ENCODE measurements at places on chromosomes 11 and 22.

DNA sequence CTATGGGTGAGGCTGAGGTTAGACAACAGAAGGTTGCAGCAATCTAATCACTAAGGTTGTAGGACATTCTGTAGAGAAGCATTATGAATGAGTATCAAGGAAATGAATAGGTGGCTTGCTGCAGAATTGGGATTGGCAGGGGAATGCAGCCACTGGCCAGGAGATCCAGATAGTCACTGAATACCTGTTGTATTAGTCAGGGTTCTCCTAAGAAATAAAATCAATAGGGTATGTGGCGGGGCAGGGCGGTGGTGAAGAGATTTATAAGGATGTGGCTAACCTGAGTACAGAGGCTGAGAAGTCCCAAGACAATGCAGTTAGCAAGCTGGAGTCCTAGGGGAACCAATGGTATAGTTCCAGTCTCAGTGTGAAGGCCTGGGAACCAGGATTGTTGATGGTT is 163.0 kb downstream of the SPON1 start:
- no peak for DNase-seq

DNA sequence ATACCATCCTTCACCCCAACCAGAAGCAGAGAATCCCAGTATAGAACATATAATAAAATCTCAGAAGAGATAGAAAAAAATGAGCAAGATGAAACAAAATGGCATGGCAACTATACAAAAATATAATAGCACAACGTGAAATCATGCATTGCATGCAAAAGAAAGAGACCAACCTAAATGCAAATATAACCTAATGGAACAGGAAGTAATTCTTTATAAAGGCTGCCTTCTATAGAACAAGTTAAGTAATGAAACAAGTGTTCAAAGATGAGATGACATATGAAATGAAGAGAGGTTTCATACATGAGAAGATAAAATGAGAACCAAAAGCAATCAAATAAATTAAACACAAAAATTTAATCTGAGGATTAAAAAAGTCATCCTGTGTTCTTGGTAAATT is 18.5 kb upstream of the ARHGAP20 start:
- no peak for DNase-seq

- DNase-seq = no peak
These were observed 15.0 kb downstream of the GNAZ start for GRCh38 chr22:23085351-23085671.

- DNase-seq = no peak
These were observed 35.5 kb downstream of the SLC22A9 start for GRCh38 chr11:63405114-63405513.

DNA sequence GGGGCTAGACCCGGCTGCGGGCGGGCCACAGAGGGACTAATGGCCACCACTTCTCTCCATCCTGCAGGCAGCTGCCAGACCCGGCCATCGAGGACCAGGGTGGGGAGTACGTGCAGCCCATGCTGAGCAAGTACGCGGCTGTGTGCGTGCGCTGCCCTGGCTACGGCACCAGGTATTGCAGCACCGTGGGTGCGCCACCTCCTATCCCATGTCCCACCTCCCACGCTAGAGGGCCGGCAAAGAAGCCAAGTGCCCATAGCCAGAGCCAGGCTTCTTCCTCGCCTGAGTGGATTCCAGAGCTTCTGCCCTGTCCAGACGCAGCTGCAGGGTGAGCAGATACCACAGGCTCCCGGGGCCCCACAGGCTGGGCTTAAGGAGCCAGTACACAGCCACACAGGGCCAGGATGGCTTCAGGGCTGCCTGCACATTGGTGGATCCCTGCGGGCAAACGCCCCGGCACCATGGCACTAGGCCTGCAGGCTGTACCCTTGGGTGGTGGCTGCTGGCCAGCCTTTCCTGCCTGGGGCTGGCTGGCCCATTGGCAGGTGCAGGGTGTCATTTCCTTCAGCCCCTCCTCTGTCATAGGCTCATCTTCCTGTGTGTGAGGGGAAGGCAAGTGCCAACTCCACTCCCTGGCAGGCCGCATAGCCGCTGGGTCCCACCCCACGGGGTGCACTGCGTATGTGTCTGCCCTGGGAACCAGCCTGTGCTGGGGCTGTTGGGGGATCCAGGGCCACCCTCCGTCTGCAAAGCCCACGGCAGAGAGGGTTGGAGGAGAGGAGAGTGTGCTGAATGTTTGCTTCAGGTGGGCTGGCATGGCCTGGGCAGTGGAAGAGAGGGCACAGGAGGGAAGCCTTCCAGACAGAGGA is 16.5 kb upstream of the DGCR8 start:
- DNase-seq = no peak

DNA sequence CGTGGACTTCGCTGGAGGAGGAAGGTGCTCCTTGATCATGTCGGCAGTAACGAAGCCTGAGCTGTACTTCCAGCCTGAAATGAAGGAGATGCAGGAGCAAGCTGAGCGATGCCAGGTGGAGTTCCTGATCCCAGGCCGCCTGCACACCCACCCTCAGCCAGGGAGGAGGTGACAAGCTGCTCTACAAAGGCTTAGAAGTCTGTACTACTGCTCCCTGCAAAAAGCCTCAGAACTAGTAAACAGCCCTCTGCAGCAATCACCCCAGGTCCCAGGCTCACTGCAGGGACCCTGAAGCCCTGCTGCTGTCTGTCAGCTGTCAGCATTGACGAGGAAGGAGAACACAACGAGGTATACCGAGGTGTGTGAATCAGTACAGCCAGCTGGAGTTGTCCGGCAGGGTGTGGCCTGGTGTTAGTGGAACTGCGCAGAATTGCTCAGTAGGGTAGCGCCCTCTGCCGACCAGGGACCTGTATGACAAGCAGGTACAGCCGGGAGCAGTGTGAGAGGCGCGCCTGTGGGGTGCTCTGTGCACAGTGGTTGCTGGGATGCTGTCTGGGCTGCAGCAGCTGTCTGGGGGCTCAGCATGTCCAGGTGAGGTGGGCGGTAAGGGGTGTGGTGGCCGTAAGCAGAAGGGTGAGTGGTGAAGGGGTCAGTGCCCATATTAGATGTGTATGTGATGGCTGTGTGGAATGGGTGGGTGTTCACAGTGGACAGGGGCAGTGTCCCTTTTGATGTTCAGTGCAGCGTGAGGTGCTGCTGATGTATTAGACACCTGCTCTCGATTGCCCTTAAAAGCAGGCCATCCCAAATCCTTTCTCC is 7.6 kb downstream of the CYB5R2 start:
- peak; percentile 70 for DNase-seq

DNA sequence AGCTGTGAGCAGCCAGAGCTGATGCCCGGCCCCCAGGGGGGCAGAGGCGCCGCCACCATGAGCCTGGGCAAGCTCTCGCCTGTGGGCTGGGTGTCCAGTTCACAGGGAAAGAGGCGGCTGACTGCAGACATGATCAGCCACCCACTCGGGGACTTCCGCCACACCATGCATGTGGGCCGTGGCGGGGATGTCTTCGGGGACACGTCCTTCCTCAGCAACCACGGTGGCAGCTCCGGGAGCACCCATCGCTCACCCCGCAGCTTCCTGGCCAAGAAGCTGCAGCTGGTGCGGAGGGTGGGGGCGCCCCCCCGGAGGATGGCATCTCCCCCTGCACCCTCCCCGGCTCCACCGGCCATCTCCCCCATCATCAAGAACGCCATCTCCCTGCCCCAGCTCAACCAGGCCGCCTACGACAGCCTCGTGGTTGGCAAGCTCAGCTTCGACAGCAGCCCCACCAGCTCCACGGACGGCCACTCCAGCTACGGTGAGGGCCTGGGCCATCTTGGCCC is 6.1 kb downstream of the CDC42EP1 start:
- DNase-seq = peak; percentile 49

- DNase-seq = no peak
These were observed 19.4 kb downstream of the TEAD1 start for GRCh38 chr11:12693479-12694182.

GRCh38 chr11:110262072-110262403 is 34.4 kb downstream of the RDX start:
- no peak for DNase-seq

DNA sequence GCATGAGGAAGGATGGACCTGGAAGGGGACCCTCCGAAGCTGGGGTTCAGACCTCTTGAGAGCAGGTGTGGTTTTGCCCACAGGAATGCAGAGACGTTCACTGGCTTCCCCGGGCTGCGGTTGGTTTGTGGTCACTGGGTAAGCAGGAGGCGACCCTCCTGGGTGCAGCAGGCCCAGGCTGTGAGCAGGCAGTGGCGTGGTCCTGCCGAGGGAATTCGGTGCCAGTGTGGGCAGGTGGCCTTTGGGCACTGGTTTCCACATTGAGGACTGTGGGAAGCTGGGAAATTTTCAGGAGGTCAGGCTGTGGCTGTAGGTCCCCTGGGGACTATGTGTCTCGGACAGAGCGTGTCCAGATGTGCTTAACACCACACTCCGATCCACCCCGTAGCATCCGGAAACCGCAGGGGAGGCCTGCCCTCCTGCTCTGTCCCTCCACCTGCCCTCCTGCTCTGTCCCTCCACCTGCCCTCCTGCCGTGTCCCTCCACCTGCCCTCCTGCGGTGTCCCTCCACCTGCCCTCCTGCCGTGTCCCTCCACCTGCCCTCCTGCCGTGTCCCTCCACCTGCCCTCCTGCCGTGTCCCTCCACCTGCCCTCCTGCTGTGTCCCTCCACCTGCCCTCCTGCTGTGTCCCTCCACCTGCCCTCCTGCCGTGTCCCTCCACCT is 27.5 kb downstream of the TPCN2 start:
- no peak for DNase-seq

DNA sequence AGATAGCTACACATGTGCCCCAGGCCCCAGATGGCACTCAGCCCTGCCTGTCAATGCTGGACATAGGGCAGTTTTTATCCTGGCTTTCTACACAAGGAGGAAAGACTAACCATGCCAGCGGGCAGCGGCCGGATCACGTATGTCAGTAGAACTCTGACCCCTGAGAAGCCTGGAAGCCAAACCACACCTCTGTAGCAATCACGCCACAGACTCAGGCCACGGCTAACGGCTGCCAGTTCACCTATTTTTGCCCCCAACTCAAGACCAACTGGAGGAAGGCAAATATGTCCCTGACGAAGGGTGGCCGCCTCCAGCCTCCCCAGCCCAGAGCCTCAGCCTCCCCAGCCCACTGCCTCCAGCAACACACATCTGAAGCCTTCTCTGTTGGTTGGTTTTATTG is 7.2 kb upstream of the CD81 start:
- no peak for DNase-seq

DNA sequence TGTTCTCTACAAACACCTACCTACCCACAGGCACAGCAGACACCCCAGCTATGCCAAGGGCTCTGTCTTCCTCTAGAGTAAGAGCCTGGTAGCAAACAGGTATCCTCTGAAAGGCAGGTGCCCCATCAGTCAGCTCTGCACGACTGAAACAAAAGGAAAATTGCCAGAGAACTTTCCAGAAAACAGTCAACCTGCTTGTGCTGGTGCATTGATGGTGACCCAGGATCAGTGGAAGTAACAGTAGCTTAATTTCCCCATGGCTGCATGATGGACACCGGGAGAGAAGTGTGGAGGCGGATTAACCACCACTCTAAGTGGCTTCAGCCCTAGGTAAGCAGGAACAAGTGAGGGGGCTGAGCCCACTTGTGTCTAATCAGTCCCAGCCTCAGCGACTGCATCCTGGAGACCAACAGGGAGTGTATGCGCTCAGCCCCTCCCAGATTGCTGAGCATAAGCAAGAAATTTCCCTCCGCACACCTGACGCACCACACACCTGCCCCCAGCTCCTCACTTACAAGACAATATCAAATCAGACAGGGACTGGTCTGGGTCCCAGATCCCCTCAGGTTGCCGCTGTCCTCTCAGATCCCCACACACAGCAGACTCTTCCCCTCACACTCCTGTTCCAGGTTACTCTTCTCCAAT is 70.7 kb upstream of the IGLL5 start:
- DNase-seq = no peak

DNA sequence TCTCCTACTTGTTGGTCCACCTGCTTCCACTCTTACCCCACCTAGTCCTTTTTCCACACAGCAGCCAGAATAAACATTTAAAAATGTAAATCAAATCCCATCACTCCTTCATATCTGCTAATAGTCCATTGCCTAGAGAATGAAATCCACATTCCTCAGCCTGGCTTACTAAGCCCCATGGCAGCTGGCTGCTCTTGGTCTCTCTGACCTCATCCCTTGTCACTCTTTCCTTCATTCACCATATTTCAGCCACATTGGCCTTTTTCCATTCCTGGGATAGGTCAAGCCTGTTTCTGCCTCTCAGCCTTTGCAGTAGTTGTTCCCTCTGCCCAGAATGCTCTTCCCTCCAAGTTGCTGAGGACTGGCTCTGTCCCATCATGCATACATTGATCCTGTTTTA is 512.8 kb downstream of the INSC start:
- no peak for DNase-seq

GRCh38 chr11:95248666-95249467 is 17.9 kb upstream of the SESN3 start:
- DNase-seq = no peak

DNA sequence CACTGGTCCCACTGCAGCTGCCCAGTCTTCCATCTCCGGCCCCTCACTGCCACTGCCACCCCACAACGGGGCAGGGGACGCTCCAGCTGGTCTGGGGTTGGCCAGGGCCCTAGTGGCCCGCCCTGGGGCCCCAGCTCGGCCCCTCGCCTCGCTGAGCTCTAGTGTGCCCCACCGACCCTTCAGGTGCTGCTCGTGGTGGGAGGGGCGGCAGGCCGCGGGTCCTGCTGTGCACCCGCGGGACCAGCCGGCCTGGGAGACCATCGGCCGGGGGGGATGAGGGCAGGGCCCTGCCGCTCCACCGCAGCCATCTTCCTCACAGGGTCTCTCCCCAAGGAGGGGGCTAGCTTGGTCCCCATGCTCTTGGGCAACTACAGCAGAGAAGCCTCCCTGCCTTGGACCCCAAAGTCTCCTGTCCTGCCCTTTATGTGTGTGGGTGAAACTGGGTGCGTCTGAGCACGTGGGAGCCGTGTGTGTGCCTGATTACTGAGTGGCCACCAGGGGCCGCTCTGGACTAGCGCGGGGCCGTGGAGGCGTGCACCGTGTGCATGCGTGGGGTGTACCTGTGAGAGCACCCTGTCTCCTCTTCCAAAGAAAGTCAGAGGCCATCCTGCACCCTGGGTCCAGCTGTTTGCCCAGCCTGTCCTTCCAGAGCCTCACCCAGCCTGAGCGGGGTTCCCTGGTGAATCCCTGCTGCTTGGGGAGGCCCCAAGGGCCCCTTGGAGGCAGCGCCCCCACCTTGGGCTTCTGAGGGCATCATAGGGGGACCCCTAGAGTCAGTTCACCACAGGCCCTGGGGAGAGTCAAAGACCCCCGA is 6.0 kb upstream of the ACR start:
- peak; percentile 63 for DNase-seq

- no peak for DNase-seq
These were observed 32.5 kb downstream of the PAK1 start for GRCh38 chr11:77441426-77441825.

GRCh38 chr11:34624069-34624468 is 3.2 kb downstream of the EHF start:
- DNase-seq = peak; percentile 42
